Fibroblast of lung (primary cell): ENCODE measurements at places on chromosomes 3 and 15.

GRCh38 chr15:71508081-71508682 is 302.2 kb upstream of the NR2E3 start:
- no peak for DNase-seq

DNA sequence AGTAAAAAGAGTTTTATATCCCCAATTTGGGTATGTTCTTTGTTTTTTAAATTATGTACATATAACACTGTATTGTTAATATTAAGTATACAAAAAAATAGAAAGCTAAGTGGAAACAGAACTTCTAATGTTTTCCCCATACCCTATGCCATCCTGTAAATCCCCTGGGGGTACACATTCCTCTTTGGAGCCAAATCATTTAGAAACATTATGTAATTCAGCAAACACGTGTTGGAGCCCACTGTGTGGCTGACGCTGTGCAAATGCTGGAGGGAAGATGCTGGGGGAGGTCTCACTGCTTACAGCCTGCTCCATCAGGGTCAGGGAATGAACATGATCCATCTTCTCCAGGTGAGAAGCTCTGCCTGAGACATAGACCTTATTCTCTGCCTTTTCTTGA is 52.8 kb downstream of the CRTC3 start:
- no peak for DNase-seq

GRCh38 chr3:85316252-85316651 is 357.5 kb downstream of the CADM2 start:
- DNase-seq: no peak

DNA sequence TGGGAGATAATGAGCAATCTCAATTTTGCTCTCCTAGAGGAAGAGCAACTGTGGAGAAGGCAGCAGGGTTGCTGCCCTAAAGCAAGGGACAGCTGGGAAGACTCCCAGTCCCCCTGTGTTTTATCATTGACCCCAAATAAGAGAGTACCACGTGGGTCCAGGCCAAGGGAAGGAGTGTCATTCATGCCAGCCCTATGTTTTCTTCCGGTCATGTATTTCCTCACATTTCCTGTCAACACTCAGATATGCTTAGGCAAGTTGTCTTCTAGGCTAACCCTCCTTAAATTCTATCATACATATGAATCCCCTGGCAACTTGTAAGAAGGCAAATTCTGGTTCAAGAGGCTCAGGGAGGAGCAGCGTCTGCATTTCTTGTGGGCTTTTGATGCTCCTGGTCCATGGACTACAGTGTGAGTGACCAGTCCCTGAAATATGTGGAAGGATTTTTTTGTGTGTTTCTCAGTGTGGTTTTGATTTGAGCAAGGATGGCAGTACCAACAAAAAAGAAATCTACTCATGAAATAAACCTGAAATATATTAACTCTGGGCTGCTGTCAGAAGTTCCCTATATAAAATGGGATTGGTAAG is 31.9 kb upstream of the RPP14 start:
- DNase-seq: peak; percentile 51

DNA sequence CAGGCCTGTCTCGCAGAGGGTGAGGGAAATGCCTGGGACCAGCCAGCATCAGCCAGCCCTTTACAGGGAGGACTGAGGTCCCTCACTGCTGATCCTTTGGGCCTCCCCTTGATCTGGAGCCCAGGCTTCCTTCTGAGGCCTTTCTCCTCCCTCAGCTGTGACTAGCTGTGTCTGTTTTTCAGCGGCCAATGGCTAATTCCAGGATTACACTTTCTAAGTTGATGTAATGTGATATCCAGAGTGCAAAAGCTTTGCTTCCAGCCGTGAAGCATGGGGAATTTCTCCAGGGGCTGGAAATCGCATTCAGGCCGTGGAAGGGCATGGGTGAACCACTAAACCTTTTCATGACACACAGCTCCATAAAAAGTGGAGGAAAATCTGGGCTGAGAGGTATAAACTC is 157.6 kb downstream of the SHQ1 start:
- no peak for DNase-seq

GRCh38 chr3:119810018-119810435 is 28.1 kb downstream of the NR1I2 start:
- DNase-seq: peak; percentile 39

- DNase-seq: no peak
Measured at GRCh38 chr3:127483902-127484591, 106.5 kb downstream of the TPRA1 start.
